ENCODE measurements at places on chromosomes 6 and 20.

GRCh38 chr6:152471456-152472265 lies 165.5 kb downstream of the SYNE1 start:
- no peak for DNase-seq

DNA sequence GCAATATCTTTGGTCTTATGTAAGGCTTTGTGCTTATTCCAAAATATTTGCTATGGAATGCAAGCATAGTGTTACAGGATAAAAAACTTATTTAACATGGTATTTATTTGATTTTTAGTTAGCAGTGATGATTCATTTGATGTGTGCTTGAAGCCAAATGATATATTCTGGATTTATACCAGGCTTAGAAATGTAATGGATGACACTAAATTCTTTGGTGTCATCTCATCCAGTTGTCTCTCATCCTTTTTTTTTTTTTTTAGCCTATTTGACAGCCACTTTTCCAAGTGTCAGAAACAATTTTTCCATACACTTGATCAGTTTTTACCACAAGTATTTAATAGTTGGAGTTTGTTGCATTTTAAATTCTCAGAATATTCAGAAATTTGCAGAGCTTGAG lies 515.3 kb downstream of the CDKAL1 start:
- no peak for DNase-seq

DNA sequence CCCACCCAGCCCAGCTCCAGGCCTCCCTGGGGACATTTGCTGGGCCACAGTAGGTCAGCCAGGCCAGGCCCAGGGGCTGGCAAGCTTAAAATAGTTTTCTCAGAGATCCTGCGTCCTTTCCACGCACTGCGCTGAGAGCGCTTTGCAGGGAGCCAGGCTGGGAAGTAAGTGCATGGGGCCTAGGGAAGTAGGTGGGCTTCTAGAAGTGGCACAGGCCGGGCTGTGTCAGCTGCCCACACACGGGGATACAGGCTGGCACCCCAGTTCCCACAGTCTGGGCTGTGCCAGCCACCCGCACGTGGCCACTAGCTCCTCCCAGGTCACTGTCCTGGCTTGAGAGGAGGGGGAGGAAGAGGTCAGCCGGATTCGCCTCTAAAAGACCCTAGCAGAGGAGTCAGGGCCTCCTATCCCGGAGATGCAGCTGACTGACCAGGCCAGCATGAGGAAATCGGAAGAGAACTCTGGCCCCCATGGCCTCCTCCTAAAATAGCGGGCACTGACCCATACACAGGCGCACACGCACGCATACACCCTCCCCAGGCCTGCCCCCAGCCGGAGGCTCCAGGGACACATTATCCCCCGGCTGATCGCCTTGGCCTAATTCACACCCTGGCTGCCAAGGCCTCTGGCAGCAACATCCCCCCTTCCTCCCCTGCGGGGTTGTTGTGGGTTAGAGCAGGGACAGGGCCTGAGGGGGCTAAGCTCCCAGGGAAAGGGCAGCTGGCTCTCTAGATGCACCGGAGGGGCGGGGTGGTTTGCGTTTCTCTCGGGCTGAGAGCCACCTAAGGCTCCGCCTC lies 5.4 kb downstream of the SLCO4A1 start:
- DNase-seq = no peak

- no peak for DNase-seq
These were observed 242.0 kb downstream of the ESR1 start for GRCh38 chr6:152049502-152049901.

- DNase-seq = no peak
These were observed 8.5 kb downstream of the RBM24 start for GRCh38 chr6:17289630-17290061.

DNA sequence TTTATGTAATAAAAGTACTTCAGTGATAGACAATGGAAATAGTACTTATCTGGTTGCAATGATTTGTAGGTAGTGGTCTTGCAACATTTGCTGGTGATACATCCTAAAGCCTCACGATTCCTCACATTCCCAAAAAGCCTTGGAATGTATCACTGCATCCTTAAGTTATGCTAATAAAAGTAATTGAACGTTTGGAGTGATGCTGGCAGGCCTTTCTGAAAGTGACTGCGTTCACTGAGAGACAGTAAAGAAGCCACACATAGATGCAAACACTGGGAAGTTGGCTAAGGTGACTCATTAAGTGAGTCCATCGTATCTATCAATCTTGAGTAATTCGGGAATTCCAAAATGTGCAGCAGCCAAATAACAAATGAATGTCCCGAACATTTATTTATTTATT lies 444.1 kb upstream of the SOX4 start:
- DNase-seq = no peak

DNA sequence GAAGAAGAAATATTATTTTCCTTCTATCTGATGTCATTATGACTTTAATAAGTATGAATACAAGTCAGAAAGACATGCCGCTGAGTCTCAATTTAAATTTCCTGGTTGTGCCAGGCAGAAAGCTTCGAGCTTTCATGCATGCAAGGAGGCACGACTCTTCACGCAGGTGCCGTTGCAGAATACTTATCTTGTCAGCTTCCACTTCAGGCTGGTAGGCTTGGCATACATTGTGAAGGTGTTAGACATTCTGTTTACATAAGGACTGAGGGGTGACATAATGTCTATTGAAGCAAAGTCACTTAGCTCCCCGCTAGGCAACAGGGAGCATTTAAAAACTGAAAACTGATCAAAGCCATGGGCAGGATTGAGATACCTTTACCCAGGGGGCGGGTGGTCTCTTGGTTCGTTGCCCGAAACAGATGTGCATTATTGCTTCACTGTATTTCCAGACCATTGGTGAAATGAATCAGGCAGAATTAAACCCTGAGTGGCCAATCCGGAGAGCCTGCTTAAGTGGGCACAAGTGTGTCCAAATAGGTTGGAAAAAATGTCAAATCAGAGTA lies 16.4 kb downstream of the BMP6 start:
- no peak for DNase-seq

GRCh38 chr6:45045253-45045601 lies 282.9 kb upstream of the RUNX2 start:
- DNase-seq = no peak

- DNase-seq = no peak
These were observed 90.3 kb downstream of the SLC24A3 start for GRCh38 chr20:19302714-19303113.

GRCh38 chr6:5316951-5317350 lies 55.6 kb downstream of the FARS2 start:
- no peak for DNase-seq

- DNase-seq = no peak
These were observed 864.2 kb downstream of the KIF16B start for GRCh38 chr20:15708984-15709598.

- no peak for DNase-seq
These were observed 13.7 kb downstream of the LY86 start for GRCh38 chr6:6602262-6602661.

- DNase-seq = no peak
These were observed 93.5 kb downstream of the B3GAT2 start for GRCh38 chr6:70863343-70863742.

DNA sequence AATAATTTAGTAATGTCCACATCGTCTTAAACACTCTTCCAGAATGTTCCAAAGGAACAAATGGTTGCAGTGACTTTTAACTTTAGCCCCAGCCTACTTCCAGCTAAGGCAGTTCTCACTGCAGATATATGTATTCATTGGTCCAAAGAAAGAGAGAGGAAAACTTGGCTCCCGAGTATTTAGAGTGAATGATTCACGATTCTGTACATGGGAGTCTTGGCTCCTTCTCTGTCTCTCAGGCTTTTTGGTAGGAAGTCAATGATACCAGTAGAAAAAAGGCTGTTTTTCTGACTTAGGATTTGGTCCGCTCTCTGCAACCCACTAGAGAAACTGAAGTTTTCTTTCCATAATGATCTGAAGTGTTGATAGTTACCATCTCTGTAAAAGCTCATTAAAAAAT lies 38.6 kb downstream of the E2F3 start:
- DNase-seq = no peak

- no peak for DNase-seq
These were observed 990 bp upstream of the TRAF3IP2 start for GRCh38 chr6:111606620-111607115.

- no peak for DNase-seq
These were observed 117.3 kb downstream of the TMEM170B start for GRCh38 chr6:11654876-11655275.

DNA sequence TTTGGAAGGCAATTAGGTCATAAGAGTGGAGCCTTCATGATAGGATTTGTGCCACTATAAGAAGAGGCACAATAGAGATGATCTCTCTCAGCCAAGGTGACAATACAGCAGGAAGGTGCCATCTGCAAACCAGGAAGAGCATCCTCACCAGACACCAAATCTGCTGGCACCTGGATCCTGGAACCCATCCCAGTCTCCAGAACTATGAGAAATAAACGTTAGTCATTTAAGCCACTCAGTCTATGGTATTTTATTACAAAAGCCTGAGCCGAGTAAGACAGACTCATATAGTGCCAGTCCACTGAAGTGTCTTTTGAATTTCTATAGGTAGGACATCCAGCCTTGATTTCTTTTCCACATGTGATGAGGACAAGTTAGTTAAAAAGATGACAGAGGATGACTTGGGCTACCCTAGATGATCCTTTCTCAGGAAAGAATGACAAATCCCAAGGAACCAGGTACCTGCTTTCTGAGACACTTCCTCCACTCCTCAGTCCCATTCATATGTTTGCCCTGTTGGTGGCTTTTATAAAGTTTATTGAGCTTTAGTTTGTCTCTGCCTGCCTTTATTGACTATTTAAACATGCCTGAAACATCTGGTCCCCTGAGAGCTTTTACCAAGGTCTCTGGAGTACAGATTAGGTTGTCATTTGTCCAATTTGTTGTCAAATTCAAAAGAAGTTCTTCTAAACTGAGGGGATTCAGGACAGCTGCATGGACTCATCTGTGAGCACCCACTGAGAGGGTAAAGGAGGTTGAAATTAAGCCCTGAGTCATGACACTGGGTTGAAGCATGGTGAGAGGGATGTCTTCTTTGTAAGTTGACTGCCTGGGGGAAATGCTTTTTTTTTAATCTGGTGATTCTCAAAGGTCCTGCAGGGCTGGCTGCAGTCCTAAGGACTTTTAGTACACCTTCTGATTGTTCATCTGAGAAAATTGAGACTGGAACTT lies 165.0 kb upstream of the PLCB4 start:
- DNase-seq = no peak

DNA sequence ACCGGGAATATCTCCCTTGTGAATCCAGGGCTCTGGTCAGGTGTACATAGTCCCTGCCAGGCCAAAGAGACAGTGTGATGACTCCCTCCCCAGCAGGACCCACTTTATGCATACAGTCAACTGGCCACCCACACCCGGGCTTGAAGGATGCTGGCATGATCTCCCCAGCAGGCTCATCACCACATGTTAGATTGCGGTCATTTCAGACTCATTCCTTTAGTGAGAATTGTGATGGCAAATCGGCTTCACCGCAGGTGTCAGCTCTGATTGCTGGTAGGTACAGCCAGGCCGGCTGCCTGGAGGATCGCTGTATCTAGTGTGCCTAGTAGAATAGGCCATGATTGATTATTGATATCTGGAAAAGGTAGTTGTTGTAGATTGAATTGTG lies 24.5 kb downstream of the CD83 start:
- DNase-seq = no peak

DNA sequence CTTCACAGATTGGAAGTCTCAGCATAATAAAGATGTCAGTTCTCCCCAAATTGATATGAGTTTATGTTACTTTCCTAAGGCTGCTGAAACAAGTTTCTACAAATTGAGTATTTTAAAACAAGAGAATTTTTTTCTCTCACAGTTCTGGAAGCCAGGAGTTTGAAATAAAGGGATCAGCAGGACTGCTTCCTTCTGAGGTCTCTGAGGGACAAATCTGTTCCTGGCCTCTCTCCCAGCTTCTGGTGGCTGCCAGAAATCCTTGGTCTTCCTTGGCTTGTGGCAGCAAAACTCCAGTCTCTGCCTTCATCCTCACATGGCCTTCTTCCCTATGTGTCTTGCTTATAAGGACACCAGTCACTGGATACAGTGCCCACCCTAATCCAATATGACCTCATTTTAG lies 136.1 kb downstream of the TFAP2A start:
- DNase-seq = no peak

GRCh38 chr6:87136963-87137362 lies 18.4 kb upstream of the ZNF292 start:
- no peak for DNase-seq

DNA sequence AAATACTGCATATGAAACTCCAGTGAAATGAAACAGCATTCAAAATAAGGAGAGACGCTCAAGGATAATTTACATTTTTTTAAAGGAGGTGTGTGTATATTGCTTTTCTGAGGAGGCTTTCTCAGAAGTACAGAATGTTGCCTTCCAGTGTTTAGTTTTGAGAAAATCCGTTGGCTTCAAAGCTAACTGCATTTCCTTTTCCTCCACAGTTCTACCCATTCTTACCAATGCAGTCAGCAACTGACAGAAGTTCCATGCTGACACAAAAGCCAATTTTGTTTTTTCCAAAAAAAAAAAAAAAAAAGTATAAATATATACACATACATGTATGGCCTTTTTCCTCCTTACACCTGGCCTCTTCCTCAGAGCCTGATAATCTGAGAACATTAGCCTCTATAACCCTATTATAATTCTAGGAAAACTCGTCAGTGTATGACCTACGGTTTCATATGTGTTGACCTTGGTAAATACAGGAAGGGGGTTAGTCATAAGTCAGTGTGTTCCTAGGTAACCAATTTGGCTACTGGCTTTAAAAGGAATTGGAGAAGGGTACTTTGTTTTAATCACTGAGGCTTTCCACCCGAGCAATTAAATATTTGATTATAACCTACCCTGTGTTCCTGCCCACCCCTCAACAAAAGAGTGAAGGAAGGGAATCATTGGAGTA lies 24.2 kb downstream of the MGME1 start:
- no peak for DNase-seq

- no peak for DNase-seq
These were observed 54.2 kb downstream of the BCAS4 start for GRCh38 chr20:50848846-50849673.

DNA sequence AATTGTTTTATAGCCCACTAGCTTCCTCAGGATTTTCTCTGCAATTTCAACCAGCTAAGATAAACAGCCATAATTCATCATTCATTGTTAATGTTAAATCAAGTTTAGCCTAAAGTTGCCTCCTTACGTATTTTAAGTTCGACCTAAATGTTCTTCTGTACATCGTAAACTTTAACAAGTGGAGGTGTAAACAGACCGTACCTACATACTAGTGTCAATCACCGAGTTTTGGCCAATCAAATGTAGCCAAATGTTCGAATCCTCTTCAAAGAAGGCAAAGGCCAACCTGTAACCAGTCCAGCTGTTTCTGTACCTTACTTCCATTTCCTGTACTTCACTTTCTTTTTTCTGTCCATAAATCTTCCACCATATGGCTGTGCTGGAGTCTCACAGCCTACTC lies 13.5 kb downstream of the MBOAT1 start:
- DNase-seq = no peak

- DNase-seq = no peak
These were observed 2.2 kb downstream of the TNF start for GRCh38 chr6:31577579-31577966.

GRCh38 chr20:22348010-22348409 lies 236.4 kb downstream of the FOXA2 start:
- no peak for DNase-seq

GRCh38 chr6:11172501-11173327 lies 59.8 kb downstream of the NEDD9 start:
- no peak for DNase-seq

- no peak for DNase-seq
These were observed 363.4 kb downstream of the CDH26 start for GRCh38 chr20:60321601-60322000.

GRCh38 chr20:7355051-7355450 lies 585.2 kb downstream of the HAO1 start:
- no peak for DNase-seq

- no peak for DNase-seq
These were observed 531.8 kb upstream of the EYS start for GRCh38 chr6:66238851-66239250.
